ENCODE measurements at places on chromosomes 2 and 18.

- no peak for DNase-seq
Observed at GRCh38 chr2:120936476-120937334, 201.0 kb downstream of the GLI2 start.

DNA sequence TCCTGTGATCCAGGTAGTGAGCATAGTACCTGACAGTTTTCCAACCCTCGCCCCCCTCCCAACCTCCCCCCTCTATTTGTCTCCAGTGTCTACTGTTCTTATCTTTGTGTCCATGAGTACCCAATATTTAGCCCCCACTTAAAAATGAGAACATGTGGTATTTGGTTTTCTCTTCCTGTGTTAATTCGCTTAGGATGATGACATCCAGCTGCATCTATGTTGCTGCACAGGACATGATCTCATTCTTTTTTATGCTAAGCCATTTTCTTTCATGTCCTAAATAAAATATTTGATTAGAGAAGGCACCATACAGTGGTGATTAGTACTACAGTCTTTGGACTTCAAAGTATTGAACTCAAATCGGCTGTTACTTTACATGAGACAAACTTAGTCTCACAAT is 1087.9 kb downstream of the CBLN2 start:
- no peak for DNase-seq

DNA sequence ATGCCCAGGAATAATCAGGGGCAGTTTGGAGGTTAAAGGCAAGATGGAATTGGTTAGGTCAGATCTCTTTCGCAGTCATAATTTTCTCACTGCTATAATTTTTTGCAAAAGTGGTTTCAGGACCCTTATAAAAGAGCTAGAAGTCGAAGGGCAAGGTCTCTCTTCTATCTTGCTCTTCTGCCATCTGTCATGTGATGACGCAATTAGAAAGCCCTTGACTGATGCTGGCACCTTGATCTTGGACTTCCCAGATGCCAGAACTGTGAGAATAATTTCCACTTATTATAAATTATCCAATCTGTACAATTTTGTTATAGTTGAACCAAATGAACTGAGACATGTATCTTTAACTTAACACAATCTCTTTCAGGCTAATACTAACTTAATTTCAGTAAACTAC is 6.3 kb upstream of the RALBP1 start:
- DNase-seq = no peak

GRCh38 chr2:1976728-1977416 is 232.6 kb upstream of the PXDN start:
- no peak for DNase-seq

GRCh38 chr2:13014783-13015182 is 298.0 kb downstream of the TRIB2 start:
- no peak for DNase-seq

DNA sequence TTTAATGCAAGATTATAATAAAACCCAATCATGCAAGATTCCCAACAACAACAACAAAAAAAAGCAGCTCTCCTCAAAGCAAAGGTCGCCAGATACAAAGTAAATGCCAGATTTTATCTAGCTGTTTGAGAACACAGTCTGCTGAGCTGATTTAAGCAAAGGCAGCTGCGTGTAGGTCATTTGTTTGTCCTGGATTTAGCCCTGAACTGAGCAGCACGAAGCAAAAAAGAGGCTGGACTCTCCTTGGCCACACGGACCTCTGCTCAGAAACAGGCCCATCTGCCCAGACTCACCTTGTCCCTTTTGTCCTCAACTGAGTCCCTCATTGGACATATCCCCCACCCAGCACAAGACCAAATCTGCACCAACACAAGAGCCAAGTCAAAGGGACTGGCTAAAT is 91.5 kb downstream of the PID1 start:
- no peak for DNase-seq

DNA sequence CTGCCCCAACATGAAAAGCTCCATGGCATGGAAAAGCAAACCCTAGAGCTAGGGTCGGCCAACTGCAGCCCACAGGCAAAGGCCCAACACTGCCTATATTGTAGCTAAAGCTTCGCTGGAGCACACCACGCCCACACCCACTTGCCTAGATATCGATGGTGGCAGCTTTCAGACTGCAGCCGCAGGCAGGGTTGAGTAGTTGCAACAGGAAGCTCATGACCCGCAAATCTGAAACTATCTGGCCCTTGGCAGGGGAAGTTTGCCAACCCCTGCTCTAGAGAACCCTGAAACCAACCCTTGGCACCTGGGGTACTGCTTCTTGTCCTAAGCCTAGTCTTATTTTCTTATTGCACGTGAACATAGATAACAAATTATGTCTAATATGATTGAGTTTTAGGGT is 250.0 kb downstream of the SOX11 start:
- DNase-seq = no peak

DNA sequence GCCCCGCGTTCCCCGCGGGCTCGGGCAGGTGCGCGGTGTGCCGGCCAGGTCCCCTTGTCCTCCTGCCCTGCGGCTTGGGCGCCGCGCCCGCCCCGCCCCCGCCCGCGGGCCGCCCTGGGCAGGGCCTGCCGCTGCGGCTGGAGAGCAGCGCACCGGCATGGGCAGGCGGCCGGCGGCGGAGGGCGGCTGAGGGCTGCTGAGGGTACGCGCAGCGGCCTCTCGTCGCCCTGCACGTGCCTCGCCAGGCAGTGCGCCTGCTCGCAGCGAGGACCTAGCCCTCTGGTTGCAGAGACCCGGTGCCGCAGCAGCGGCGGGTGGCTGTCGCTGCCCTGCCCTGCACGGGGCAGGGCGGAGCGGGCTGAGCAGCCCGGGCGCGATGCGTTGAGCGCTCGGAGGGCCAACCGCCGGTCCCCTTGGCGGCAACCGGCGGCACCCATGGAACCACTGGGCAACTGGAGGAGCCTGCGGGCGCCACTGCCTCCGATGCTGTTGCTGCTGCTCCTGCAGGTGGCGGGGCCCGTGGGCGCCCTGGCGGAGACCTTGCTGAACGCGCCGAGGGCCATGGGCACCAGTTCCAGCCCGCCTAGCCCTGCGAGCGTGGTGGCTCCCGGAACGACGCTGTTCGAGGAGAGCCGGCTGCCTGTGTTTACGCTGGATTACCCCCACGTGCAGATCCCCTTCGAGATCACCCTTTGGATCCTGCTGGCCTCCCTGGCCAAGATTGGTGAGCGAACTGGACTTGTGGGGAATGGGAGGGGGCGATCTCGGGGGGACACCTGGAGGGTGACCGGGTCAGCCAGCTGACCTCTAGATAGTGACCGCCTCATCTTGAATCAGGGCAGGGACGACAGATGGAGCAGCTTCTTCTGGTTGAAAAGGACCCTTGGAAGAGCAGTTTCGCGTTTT is at the start of gene SLC9A2:
SLC9A2 (plus strand) TSS at position 140 of the 906 bp plus-strand sequence; CDS start at position 436, 296 bp downstream.
- DNase-seq = peak; percentile 7

DNA sequence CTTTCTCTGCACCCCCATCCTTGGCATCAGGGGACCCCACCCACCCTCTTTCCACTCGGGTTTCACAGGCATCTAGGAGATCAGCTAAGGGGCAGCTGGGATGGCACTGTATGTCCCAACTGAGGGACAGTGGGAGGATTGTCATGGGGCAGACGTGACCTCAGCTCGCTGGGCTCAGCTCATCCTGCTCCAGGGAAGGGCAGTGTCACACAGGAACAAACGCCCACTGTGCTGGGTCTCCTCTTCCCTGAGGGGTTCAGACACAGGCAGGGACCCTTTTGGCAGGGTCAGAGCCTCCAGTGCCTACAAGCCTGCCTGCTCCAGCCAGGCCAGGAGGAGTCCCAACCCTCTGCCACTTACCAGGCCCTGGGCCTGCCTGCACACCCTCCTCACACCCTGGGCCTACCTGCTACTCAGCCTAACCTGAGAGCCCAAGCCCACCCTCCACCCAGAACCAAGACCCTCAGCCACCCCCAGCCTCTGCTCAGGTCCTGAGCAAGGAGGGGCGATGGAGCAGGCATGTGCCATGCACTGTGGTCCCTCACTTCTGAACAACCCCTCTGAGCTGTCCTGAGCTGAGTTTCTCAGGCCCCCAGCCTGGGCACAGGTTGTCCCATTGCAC is 68.2 kb downstream of the HS1BP3 start:
- DNase-seq = no peak

GRCh38 chr2:170214309-170214948 is 36.5 kb downstream of the MYO3B start:
- no peak for DNase-seq

DNA sequence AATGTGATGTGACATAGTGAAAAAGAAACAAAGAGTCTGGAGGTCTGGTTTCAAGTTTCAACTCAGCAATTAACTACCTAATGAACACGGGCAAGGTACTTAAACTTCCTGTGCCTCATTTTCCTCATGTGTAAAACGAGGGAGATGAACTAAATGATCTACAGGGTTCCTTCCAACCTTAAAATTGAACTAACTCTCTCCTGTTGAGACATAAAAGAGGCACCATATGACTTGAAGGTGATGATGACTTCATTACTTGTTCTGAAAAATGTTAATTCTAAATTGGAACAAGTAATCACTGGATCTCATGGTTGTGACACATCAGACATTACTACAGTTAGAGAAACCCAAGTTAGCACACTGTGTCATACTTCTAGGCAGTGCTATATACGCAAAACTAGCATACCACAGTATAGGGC is 8.9 kb upstream of the REL start:
- no peak for DNase-seq

GRCh38 chr18:9429662-9429993 is 45.7 kb upstream of the RALBP1 start:
- DNase-seq = no peak

GRCh38 chr2:220821683-220822082 is 750.4 kb downstream of the EPHA4 start:
- DNase-seq = no peak

- DNase-seq = no peak
Observed at GRCh38 chr18:25659541-25659940, 307.6 kb upstream of the ZNF521 start.

DNA sequence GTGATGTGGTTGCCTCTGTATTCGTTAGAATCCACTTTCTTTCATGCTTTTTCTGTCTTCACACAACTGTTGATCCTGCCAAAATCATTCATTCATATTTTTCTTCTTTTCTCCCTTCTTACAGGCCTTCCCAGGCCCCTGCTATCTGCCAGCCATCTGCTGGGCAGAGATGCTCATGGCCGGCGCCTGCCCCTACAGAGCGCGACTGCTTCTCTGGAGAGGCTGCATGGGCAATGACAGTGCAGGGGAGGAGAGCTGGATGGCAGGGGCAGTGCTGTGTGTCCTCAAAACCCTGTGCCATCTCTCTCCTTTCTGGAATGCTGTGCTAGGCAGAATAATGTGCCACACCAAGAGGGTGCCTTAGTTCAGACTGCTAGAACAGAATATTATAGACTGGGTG is 125.2 kb downstream of the INHBB start:
- no peak for DNase-seq

GRCh38 chr2:128319631-128320191 is 1.0 kb upstream of the HS6ST1 start:
- DNase-seq = no peak

DNA sequence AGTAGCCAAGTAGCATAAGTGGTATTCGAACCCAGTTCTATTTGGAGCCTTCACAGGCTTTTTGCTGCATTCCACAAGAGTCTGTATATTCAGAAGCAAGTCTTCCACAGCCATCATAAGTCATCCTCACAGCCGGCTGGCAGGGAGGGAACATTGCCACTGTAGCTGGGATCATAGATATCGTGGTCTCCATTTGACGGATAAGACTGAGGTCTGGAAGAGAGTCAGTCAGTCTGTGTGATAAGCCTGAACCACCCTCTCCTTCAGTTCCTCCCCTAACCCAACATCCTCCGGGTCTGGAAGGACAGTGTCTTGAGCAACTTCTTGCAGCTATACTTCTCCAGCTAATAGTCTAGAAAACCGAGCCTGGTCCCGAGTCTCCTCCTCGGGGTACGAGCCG is 17.0 kb upstream of the C1QL2 start:
- no peak for DNase-seq

GRCh38 chr2:167192833-167193232 is 304.6 kb downstream of the XIRP2 start:
- DNase-seq = no peak

GRCh38 chr2:73823916-73824523 is 4.7 kb upstream of the STAMBP start:
- no peak for DNase-seq

DNA sequence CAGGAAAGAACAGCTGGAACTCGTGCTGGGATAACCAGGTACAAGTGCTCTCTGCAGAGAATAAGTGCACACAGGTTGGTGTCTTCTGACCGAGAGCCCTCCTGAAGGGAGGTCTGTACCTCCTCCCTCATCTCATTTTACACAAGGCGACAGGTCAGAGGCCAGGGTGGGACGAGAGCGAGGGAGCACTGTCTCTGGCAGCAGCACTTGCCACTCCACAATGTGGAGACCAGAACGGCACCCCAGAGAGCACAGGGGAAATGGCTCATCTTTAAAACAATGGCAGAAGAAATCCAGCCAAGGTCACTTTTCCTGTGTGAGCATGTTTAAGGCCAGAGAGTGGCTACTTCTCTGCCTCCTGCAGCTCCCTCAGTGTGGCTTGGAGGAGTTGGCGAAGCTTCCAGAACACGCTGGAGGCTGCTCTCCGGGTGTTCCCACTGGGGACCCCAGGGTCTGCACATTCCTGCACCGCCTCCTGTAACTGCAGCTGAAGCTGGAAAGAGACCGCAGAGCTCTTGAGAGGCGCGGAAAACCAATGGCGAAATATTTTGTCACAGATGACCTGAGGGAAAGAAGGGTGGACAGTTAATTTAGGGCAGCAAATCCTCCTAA is 20.8 kb downstream of the DIPK1C start:
- no peak for DNase-seq

GRCh38 chr2:233072838-233073237 is 12.7 kb downstream of the INPP5D start:
- DNase-seq = no peak

- no peak for DNase-seq
Observed at GRCh38 chr2:138036522-138036921, 72.2 kb downstream of the HNMT start.

GRCh38 chr2:139478165-139478914 is 698.1 kb upstream of the NXPH2 start:
- DNase-seq = no peak

DNA sequence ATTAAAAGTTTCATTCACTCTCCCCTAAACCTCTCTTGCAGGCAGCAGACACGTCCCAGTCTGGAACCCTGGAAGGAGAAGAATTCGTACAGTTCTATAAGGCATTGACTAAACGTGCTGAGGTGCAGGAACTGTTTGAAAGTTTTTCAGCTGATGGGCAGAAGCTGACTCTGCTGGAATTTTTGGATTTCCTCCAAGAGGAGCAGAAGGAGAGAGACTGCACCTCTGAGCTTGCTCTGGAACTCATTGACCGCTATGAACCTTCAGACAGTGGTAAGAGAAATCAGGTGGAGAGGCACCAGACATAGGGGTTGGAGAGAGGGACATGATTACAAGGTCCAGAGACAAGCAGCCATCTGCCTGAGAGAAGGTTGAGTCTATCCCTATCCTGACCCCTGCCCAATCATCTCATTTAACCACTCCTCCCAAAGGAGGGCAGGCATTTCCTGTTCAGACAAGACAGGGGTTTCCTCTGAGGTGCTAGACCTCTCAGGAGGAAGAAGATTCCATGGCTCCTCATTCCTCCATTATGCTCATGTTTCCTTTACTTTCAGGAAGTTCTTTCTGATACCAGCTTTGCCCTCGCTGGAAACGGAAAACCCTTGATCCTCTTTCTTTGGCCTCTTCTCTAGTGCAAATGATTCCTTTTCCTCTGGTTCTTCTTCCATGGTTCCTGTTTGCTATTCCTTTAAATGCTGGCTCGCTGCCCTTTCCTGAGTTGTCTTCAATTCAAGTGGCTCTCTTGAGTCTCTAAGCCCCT is 15.1 kb downstream of the PLCD4 start:
- DNase-seq = no peak

GRCh38 chr2:228860601-228861285 is 410.3 kb downstream of the PID1 start:
- no peak for DNase-seq

Data from stimulated activated CD8-positive, alpha-beta memory T cell treated with anti-CD3 and anti-CD28 coated beads, Interleukin-15, amount 100 ng/mL, for 48 hours (primary cell).